ENCODE measurements at places on chromosomes 7 and 10.

- peak; percentile 46 for DNase-seq
Observed at GRCh38 chr10:103666087-103666761, 172.7 kb downstream of the NEURL1 start.

DNA sequence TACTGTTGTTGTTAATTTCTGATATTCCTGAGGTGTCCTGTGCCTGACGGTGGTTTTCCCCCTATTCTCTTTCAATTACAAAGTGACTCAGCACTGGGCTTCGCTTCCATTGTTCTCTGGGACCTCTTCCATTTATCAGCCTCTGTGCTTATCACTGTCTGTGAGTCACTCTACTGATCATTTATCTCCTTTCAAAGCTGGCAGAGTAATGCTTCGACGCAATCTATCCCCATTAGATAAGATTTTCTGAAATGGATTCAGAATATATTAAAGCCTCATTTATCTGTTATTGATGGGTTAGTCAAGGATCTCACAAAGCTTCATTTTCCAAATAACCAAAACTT lies 679.2 kb downstream of the SDK1 start:
- DNase-seq, result no peak

- no peak for DNase-seq
Observed at GRCh38 chr7:96322847-96323461, 1.1 kb upstream of the SLC25A13 start.

DNA sequence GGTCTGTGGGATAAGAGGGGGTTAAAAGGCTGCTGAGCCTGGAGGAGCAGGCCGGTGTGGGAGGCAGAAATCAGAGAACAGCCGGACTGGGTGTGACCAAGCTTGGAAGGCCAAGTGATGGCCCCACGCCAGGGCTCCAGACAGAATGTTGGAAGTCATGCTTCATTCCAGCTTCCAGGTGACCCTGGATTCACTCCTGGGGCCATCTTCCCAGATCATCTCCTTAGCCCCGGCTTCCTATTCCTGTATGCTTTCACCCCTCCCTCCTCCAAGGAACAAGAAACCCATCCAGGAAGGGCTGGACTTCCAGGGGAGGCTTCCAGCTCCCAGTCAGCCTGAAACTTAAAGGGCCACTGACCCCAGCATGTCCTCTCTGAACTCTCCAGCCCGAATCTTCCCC lies 1.0 kb downstream of the INMT start:
- no peak for DNase-seq

DNA sequence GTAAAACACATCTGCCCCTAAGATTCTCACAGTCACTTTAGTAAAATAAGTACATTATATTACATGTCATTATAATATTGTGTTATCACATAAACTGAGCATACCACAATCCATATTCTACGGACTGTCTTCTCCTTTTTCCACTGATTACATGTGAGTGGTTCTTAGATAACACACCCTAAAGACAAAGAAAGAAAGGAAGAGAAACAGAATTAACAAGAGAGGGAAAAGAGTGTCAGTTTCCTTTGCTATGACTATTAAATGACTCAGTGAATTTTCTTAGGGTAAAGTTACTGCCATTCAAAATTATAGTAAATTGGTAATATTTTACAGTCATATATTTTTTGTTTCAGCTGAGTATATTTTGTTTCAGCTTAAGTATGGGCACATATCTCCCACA lies 268.3 kb downstream of the TWIST1 start:
- no peak for DNase-seq

- DNase-seq, result no peak
Observed at GRCh38 chr10:113932854-113933253, 78.4 kb downstream of the NHLRC2 start.

- DNase-seq, result no peak
Observed at GRCh38 chr10:133131734-133132472, 28.1 kb upstream of the KNDC1 start.

DNA sequence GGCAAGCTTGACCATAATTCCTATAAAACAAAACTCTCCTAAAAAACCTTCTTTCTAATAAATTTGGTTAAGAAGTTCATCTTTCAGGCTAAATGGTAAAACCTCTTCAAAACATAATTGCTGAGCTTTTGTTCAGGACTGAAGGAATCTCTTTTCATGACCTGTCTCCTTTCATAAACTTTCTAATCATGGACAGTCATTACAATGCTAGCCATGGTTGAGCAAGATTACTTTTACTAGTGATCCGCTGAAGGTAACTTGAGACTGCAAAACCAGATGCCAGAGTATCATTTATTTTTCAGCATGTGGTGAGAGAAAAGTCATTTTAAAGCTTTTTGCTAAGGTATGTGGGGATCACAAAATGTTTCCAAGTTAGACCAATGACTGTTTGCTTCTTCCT lies 186.4 kb upstream of the RHOBTB1 start:
- DNase-seq, result no peak

GRCh38 chr10:112951359-112952281 lies 1.6 kb downstream of the TCF7L2 start:
- peak; percentile 83 for DNase-seq

- DNase-seq, result no peak
Observed at GRCh38 chr10:124998624-124999291, 56.8 kb downstream of the ZRANB1 start.

DNA sequence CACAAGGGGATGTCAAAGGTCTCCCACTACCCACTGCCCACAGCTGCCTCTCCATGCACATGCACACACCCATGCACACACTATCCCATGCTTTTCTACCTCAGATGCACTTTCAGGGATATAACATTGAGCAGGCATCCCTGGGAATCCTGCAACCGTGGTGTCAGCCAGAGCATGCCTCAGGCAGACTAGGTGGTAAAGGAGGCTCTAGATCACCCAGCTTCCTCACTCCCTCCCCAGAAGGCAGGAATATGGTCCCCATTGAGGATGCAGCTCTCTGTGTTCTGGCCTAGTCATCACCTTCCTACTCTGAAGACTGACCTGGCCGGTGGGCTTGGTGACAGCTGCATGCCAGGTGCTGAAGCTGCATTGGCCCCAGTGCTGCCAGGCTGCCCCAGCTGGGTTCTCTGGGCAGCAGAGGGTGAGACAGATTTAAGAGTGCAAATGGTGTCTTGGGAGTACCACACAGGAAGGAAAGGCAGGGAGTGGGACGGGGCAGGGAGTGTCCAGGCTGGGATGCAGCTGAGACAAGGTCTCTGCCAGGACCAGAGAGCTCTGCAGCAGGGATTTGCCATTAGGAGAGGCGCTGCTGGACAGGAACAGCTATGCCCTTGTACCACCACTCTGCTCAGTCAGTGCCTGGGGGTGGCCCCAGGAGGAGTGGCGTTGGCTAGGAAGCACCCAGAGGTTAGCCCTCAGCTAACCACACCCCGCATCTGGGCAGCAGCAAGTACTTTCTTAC lies 53.4 kb upstream of the GDF10 start:
- no peak for DNase-seq

GRCh38 chr10:48317321-48317990 lies 11.0 kb downstream of the MAPK8 start:
- no peak for DNase-seq

DNA sequence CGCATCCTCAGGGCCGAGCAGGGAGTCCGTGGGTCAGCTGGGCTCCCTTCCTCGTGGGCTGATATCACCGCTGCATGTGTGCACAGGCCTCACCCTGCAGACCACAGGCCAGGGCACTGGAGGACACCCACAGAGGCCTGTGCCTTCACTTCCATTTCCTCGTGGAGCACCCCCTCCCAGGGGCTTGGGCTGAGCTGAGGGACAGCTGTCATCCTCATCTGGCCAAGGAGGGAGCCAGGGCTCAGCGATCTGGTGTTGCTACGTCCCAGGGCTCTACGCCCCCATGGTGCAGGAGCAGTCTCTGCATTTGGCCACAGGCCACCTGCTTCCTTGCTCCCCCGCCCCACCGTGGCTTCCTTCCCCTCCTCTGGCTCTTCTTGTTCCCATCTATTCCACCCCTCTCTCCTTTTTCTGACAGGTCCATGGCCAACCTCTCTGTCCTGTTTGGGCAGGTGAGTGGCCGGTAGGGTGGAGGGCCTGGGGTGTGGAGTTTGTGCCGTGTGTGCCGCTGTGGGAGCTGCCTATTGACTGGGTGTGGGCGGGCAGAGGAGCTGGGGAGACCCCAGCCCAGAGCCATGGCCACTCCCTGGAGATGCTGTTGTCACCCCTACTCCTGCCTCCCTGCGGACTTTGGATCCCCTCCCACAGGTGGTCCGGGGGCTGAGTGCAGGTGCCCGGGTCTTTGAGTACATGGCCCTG lies 8.3 kb upstream of the ASIC3 start:
- DNase-seq, result peak; percentile 88

DNA sequence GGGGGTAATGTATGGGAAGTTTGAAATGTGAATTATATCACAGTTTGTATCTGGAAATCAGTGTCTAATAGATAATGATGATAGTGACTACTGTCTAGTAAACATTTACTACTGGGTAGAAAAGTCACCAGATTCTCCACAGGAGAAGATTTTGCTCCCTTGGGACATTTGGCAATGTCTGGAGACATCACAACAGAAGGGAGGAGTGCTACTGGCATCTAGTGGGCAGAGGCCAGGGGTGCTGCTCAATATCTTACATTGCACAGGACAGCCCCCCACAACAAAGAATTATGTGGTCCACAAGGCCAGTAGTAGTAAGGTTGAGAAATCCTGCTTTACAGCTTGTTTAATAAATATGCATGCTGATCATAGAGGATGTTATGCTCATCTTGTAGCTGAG lies 92.3 kb upstream of the PRPS1L1 start:
- no peak for DNase-seq

GRCh38 chr10:77177589-77177988 lies 460.0 kb downstream of the KCNMA1 start:
- no peak for DNase-seq

DNA sequence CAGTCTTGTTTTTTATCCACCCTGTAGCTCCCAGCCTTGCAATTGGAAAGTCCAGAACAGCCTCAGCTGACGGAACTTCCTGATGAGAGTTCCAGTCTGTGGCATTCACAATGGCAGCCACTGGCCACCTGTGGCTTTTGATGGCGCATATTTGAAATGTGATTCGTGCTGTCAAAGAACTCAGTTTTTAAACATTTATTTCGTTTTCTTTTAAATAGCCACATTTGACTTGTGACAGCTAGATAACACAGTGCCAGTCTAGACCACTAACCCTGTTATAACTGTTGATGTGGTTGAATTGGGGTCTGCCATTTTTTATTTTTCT lies 97.3 kb downstream of the INPP5A start:
- no peak for DNase-seq

GRCh38 chr7:37027104-37027503 lies 302.8 kb upstream of the AOAH start:
- no peak for DNase-seq

DNA sequence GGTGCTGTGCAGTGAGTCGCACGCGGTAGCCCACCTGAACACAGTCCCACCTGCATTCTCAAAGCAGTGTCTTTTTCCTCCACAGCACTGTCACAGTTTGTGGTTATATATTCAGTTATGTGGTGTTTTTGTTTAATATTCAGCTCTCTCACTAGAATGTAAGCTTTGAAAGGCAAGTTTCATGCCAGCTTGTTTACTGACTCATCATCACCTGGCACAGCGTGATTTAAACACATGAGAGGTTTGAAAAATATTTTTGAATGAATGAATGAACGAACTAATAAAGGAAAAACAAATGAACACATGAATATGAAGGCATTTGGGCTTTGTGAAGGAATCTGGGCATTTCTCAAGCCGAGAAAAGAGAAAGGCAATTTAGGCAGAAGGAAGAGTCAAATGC lies 51.9 kb upstream of the TM9SF3 start:
- DNase-seq, result no peak

- no peak for DNase-seq
Observed at GRCh38 chr7:142174441-142174840, 62.9 kb downstream of the MGAM2 start.

GRCh38 chr10:124703778-124704427 lies 40.3 kb downstream of the FAM53B start:
- no peak for DNase-seq

DNA sequence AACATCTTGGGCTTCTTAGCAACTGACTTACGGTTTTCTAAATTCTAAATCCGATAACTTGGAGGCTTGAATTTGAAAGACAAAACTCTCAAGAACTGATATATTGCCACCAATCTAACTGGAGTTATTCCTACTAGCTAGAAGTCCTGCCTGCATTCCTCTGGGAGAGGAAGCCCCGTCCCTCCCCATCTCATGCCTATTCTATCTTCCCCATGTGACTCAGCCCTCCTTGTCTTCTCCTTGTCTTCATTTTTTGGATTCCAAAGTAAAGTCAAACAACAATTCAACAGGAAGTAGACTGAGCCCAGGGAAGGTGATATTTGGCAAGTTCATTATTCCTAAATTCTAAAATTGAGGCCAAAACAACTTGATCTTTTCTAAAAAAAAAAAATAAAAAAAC lies 587.7 kb downstream of the KCNMA1 start:
- no peak for DNase-seq

DNA sequence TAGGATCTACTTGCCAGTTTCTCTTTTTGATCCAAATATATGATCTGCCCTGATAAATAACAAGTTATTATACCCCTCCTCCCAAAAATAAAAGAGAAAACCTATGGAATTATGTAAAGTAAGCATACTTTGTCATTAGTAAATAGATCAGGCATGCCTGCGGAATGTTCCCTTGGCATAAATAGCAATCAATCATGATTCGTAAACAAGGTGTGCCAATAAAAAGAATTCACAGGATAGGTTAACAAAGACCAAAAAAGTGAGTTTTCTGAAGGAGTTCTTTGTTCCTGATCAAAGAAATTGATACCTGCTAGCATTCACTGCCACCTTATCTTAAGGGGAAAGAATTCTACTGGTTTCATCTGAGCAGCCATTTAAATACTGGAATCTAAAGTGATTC lies 11.9 kb downstream of the ITGB1 start:
- no peak for DNase-seq

DNA sequence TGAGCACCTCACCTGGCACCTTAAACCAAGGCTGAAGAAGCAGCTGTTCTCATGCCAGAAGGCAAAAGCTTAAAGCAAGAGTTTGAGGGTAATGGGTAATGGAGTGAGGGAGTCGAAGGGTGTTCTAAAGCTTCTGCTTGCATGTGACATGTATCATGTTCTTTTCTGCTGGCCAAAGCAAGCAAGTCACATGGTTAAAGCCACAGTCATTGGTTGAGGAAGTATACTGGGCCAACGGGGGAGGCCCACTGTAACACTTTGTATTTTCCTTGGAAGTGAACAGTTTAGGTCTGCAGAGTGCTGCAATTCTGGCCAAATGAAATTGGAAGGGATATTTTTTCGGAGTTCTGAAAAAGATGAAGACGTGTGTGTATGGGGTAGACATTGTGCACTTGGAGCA lies 75.7 kb downstream of the REEP3 start:
- peak; percentile 40 for DNase-seq

GRCh38 chr10:7767209-7767608 lies 20.6 kb downstream of the KIN start:
- DNase-seq, result no peak

DNA sequence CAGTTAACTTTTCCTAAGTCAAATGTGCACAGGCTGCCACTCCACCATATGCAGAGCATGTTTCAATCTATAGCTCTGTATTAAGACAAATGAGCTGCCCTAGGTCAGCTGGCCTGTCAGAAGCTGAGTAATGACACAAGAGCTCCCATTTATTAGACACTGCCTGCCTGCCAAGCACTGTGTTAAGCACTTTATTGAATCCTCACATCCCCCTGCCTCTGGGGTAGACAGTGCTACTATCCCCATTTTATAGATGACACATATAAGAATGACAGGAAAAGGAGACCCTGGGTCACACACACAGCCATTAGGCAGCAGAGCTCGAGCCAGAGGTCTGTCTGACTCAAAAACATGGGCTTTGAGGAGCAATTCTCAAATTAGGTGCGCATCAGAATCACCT lies 179.8 kb upstream of the PDE1C start:
- no peak for DNase-seq

All from inflammatory macrophage (primary cell).